ENCODE measurements at places on chromosomes 4 and X. TPM values are rescaled to one million over a fixed set of nuclear protein-coding genes. Genes with fewer than 3 reads are reported as not detected.

Gene TRIML2
- total RNA-seq: not detected

Gene MND1
- not detected for total RNA-seq

DNA sequence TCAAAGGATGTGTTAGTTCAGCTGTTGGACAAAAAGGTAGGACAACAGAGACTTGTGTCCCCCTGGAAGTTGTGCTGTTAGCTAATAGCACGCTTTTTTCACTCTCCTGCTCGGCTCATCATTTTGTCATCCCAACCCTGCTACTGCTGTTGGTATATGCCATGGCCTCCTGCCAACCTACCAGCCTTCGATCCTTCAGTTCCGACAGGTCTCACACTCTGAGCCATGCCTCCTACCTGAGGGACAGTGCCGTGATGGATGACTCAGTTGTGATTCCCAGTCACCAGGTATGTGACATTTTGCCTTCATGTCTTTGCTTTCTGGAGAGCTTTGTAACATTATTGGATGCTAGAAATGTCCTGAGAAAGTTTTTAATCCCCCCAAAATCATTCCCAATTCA lies 268.1 kb downstream of the ANK2 start:
- DNase-seq: no peak

- no peak for DNase-seq
Measured at GRCh38 chr4:38567457-38567856, 96.5 kb upstream of the KLF3 start.

DNA sequence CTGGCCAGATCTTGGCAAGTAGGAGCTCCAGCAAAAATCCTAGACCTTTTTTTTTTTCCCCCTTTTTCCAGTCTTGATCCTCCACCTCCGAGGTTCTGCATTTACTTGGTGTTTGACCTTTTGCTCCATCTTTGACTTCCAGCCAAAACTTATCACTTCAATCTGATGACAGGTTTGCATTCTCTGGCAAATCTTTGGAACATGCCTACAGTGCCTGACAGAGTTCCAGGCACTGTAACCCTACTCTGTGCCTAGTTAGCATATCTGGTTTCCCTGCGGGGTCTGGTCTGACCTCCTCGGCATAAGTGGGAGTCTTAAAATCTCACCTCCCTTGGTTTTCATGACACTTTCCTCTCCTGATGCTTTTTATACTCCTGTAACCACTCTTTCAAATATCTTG lies 39.4 kb upstream of the NR3C2 start:
- no peak for DNase-seq

Gene AMOT
- 3.8 TPM for total RNA-seq

- DNase-seq: no peak
Measured at GRCh38 chr4:122156819-122157218, 4.7 kb downstream of the BLTP1 start.

Gene NUP54
- 77.5 TPM for total RNA-seq

DNA sequence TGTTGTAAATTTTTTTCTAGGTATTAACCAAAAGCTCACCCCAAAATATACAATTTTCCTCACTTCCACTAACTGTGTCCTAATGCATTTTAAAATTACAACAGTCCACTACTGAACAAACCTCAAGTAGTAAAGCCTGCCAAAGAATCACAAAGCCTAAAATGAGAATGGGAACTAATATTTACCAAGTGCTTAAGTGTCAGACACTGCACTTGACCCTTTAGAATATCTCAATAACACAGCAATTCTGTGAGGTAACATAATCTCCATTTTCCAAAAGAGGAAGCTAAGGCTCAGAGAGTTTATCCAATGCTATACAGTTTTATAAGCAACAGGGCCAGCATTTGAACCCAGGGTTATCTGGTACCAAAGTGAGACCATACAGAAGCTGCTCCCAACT lies 4.9 kb downstream of the SLC9A7 start:
- DNase-seq: no peak

GRCh38 chrX:46236411-46236810 lies 308.8 kb downstream of the ZNF674 start:
- no peak for DNase-seq

- no peak for DNase-seq
Measured at GRCh38 chrX:37854148-37854547, 6.8 kb upstream of the DYNLT3 start.

DNA sequence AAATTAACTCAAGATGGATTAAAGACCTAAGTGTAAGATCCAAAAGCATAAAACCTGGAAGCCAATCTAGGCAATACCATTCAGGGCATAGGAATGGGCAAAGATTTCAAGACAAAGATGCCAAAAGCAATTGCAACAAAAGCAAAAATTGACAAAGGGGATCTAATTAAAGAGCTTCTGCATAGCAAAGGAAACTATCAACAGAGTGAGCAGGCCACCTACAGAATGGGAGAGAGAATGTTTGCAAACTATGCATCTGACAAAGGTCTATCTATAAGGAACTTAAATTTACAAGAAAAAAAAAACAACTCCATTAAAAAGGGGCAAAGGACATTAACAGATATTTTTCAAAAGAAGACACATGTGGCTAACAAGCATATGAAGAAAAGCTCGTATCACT lies 171.9 kb downstream of the RAB28 start:
- DNase-seq: no peak

- no peak for DNase-seq
Measured at GRCh38 chr4:24117975-24118374, 228.1 kb upstream of the PPARGC1A start.

- DNase-seq: no peak
Measured at GRCh38 chrX:33415459-33415858, 204.1 kb upstream of the DMD start.

Gene CLDN22
- total RNA-seq: not detected

Gene MGAT4D
- not detected for total RNA-seq

GRCh38 chrX:26871967-26872366 lies 591.2 kb downstream of the PPP4R3C start:
- DNase-seq: no peak

- DNase-seq: no peak
Measured at GRCh38 chrX:78748846-78749245, 1.3 kb downstream of the LPAR4 start.

Gene SERTM2
- not detected for total RNA-seq

DNA sequence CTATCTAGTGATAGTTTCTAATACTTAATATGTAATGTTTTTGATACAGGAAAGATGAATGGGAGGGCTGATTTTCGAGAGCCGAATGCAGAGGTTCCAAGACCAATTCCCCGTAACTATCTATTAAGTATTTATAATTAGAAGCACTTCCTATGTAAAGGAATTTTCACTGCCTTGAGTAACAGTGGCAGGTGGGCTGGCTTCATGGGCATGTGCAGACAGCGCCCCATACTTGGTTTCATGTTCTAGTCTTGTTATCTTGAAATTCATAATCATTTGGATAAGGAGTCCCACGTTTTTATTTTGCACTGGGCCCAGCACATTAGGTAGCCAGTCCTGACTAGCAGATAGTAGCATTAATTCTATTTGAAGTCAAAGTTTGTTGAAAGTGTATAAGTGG lies 1.7 kb downstream of the OCIAD1 start:
- no peak for DNase-seq

DNA sequence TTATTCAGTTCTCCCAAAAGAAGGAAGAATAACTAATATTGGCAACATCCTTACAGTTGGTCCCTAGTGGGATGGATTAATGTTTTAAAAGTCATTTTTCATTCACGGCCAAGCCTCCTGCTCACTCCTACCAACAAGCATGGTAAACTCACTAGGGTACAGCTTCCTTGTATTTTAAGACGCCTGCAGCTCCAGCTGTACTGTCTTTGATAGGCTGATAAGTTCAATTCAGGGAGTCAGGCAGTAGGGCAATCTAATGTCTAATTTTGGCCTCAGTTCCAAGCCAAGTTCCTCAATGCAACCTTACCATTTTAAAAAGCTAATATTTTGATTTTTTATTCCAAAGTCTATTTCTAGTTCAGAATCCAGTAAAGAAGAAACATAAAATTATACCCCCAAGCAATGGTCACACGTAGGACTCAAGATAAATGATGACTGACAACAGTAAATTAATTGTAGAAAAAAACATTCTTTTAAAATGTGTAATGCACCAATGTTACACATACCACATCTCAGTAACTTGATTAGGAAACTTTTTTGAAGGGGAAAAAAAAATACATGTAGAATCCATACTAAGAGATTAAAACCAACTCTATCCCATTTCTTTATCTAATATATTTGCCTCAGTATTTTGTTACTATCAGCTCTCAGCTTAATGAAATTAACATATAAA lies 9.3 kb downstream of the LCORL start:
- no peak for DNase-seq

GRCh38 chrX:40012039-40012867 lies 85.5 kb downstream of the BCOR start:
- no peak for DNase-seq

- DNase-seq: no peak
Measured at GRCh38 chr4:82799006-82799881, 648 bp upstream of the SCD5 start.

DNA sequence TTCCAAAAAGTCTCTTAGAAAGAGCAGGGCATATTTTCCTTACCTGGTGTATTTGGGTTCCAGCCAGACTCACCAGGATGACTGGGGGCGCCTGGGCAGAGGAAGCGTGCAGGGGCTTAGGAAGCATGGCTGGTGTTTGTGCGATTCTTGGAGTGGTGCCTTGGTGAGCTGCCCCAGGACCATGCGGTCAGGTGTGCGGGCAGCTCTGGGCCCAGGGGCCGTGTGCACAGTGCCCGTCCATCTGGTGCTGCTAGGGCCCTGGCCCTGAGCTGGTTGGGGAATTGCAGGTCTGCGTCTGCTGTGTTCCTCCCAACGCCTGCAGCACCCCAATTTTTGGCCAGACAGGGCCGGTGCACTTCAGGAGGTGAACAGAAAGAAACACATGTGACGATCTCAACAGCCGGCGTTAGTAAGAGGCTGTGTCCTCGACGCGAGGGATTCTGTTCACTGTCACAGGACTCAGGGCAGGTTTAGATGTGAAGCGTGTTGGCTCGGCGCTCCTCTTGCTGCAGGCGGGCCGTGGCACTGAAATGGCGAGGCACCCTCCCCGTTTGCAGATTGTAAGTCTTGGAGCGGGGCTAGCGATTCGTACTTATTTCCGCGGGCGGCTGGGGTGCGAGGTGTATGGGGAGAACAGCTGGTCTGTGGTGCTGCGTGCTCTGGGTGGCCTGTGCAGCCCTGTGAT lies 15.2 kb downstream of the RGS12 start:
- DNase-seq: no peak

GRCh38 chr4:124943938-124944337 lies 231.4 kb upstream of the ANKRD50 start:
- DNase-seq: no peak

GRCh38 chr4:180932370-180933001 lies 1310.7 kb upstream of the TENM3 start:
- DNase-seq: no peak

Gene CT45A1
- total RNA-seq: not detected

Gene SPIN3
- total RNA-seq: 13.5 TPM

- DNase-seq: no peak
Measured at GRCh38 chr4:73730292-73730691, 10.1 kb upstream of the CXCL8 start.

- no peak for DNase-seq
Measured at GRCh38 chr4:138938366-138938690, 77.3 kb upstream of the NOCT start.

Gene GAGE12J
- total RNA-seq: not detected

DNA sequence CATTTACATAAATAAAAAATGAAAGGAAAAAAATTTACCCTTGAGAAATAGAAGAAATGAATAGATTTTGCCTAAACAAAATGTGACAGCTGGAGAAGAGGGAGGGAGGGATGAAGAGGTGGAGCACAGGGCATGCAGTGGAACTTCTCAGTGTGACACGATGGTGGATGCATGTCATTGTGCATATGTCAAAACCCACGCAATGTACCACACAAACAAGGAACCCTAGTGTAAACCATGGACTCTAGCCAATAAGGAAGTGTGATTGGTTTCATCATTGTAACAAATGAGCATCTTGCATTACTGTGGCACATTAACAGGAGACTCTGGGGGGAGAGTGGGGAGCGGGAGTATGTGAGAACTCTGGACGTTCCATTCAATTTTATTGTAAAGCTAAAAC lies 58.6 kb downstream of the GATB start:
- DNase-seq: no peak

GRCh38 chrX:81206476-81206875 lies 4.6 kb downstream of the SH3BGRL start:
- DNase-seq: no peak

Gene CYTL1
- total RNA-seq: not detected

DNA sequence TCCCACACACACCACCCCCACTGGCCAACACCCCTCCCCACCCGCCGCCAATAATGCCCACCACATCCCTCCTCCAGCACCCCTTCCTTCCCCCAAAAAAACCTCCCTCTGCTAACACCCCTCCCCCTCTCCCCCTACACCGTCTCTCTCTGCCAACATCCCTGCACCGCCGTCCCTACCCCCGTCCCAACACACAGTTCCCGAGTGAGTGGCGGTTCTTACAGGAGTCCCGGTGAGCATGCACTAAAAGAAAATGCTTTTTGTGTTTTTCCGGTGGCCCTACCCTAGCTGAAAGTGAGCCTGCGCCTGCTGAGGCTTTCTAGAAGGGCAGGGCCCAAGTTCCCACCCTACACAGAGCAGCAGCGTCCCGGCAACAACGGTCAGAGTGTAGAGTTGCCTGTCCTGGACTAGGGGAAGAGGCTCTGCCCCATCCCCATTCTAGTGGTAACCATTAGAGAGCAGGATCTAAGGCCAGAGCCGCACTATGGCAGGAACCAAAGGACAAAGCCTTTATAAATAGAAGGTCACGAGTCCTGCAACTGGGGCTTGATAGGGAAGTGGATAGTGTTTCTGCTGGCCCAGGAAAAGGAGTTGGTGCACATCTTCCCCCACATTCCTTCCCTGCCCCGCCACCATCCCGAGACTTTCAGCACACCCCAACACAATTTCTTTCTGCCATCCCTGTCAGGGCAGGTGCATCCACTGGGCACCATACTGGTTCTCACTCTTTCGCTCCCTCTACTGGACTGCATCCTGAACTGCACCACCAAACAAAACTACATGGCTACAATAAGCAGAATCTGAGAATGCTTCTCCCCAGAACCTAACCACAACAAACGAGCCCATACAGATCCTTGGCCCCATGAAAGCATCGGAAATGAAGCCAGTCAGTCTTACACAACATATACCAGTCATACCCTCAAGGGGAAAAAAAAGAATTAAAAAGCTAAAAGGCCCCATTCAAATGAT lies 78.1 kb upstream of the PAGE3 start:
- DNase-seq: peak; percentile 66

DNA sequence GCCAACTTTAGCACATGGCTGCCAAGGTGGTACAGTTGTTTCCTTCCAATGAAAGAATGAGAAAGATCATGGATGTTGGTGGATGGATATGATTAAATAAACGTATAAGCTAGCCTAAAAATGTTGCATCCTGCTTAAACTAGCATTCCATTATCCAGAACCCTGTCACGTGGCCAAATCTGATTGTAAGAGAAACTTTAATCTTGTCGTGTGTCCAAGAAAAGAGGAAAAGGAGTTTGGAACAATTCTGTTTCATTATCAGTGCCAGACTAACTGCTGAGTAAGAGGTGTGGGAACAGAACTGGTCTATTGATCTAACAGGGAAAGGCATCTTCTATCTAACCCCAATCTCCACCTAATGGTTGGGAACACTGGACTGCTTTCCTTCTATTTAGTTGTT lies 325.2 kb upstream of the BMP3 start:
- DNase-seq: no peak

DNA sequence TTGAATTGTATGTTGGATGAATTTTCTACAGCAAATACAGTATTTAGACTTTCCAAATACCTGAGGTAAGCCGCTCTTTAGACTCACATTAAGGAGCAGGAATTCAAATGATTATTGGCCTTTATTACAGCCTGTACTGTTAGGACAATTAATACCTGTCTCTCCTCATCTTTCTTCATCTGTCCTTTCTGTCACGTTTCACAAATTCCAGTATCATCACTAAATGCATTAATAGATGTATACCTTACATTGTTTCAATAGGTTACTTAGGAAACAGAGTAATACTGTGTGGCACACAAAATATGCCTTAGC lies 1.2 kb downstream of the FAM241A start:
- DNase-seq: no peak

All from naive thymus-derived CD4-positive, alpha-beta T cell (primary cell).